Esophagus muscularis mucosa (tissue), 4 donors: ENCODE measurements at places on chromosomes 2 and 18. TPM values are rescaled to one million over a fixed set of nuclear protein-coding genes. Genes with fewer than 3 reads are reported as not detected.

Gene MAB21L4
- total RNA-seq = not detected

Gene GKN2
- not detected for total RNA-seq

Gene ALPI
- total RNA-seq = not detected

DNA sequence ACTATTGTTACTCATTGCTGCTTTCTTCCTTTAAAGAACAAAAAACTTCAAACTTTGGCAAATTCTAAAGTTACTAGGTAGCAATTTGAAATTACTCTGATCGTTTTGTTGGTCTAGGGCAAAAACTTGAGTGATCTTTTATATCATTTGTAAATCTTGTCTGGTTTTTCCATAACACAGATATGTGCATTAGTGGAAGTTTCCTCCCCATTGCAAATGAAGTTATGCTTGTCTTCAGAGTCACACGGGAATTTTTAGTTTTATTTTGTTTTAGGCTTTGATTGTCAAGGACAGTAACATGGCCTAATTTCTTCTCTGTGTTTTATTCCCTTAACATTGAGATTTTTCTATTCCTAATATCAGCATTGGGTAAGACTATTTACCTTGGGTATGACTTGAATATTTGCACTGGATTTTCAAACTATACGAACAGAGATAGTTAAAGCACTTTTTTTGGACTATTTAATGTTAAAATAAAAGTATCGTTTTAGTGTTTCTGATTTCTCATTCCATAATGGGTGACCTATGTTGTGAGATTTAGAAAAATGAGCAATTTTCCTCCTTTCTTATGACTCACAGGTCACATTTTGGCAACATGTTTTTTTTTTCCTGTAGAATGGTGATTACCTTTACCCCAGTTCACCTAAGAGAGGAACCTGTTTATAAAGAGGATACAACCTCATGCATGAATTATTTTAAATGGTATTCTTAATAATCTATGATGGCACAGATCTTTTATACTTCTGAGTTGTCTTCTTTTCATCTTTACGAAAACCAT lies 65.0 kb downstream of the BABAM2 start:
- H3K27ac ChIP-seq = peak overlapping the region; percentile 49
- no peak overlapping the region for H3K4me3 ChIP-seq
- H3K36me3 ChIP-seq = no peaks in the 10 kb centered on the region
- H3K4me1 ChIP-seq = peaks cover 47% of the 10 kb centered on the region
- no peaks in the 10 kb centered on the region for H3K27me3 ChIP-seq

Gene FBLN7
- 1.1 TPM for total RNA-seq

Gene PDE11A
- under 0.01 TPM for total RNA-seq

- H3K27me3 ChIP-seq = no peaks in the 10 kb centered on the region
- H3K36me3 ChIP-seq = no peaks in the 10 kb centered on the region
- H3K4me3 ChIP-seq = no peak overlapping the region
- no peaks in the 10 kb centered on the region for H3K4me1 ChIP-seq
- DNase-seq = no peak
Measured at GRCh38 chr2:128597121-128597762, 278.6 kb upstream of the HS6ST1 start.

DNA sequence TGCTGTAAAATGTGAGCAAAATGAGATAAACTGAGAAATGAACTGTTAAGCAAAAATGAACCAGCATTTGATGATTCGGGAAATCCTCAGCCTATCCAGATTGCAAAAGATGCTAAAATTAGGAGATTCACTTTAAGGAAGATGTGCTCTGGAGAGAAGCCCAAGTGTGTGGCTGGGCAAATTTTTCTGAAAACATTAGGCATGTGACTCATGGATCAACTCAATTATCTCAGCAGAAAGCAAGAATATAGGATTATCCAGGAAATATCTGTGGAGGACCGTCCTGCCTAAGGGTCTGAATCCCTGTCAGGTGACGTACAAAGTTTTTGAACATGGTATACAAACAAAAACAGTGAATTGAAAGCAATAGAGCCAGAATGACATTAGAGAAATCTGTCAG lies 1268.3 kb upstream of the TMEFF2 start:
- H3K36me3 ChIP-seq = no peaks in the 10 kb centered on the region
- no peaks in the 10 kb centered on the region for H3K4me1 ChIP-seq
- no peak for DNase-seq

Gene CCDC148
- 3.2 TPM for total RNA-seq

Gene ASB18
- total RNA-seq = not detected

GRCh38 chr2:205033431-205033830 lies 488.2 kb downstream of the PARD3B start:
- DNase-seq = no peak
- no peaks in the 10 kb centered on the region for H3K27me3 ChIP-seq
- no peak overlapping the region for H3K27ac ChIP-seq
- peaks cover 6% of the 10 kb centered on the region for H3K4me1 ChIP-seq
- H3K4me3 ChIP-seq = no peak overlapping the region

Gene AGXT
- total RNA-seq = not detected

DNA sequence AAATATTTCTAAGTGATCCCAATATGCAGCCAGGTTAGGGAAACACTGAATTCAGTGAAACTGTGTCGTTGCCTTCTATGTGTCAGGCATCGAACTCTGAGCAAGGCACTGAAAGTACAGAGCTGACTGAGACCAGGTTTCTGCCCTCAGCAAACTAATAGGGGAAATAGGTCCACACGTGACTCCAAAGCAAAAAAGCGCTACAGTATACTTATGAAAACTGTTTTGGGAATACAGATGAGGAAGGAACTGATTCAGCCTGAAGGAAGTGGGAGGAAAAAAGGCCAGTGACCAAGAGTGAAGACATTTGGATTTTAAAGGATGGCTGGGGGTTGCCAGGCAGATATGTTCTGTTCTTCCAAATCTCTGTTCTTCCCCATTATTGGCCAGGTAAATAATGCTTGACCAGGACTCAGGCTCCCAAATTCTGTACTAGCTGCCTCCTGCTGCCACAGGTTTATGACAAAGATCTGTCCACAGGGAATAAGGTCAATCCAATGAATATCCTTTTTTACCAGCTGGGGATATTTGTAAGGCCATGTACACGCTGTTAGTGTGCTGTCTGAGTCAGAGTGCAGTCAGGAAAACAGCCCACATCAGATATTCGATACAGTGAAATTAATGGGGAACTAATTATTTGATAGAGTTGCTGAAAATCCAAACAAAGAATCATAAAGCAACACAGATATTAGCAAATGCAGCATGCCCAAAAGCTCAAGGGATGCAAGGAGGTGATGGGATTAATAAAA lies 24.5 kb upstream of the INPP4A start:
- no peak overlapping the region for H3K4me3 ChIP-seq
- no peak for DNase-seq
- H3K36me3 ChIP-seq = no peaks in the 10 kb centered on the region
- no peak overlapping the region for H3K27ac ChIP-seq
- H3K4me1 ChIP-seq = no peaks in the 10 kb centered on the region

DNA sequence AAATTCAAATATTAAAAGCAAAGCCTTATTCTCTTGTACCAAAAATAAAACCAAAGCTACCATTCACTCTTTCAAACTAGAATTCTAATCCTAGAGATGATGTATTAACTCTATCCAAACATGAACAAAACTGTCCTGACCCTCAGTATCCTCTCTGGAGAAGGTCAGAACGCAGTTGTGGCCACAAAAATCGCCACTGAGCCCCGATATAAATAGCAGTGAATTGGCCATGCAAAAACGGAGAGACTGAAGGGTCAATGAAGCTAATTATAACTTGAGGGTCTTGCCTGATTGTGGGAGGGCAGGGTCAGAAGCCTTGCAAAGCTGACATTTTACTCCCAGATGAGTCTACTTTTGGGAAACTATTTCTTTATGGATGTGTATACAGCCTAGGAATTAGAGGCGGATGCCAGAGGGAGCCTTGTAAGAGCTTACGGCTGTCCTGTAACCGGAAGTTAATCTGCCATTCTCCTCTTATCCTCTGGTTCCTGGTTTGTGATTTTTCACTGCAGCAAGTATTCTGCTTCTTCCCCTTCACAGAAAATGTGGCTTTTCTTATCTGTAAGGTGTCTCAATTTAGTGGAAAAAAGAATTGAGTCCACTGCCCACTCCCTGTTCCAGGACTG lies 28.1 kb downstream of the CAVIN2 start:
- no peaks in the 10 kb centered on the region for H3K4me1 ChIP-seq
- no peak overlapping the region for H3K4me3 ChIP-seq
- no peak for DNase-seq
- no peaks in the 10 kb centered on the region for H3K27me3 ChIP-seq
- H3K36me3 ChIP-seq = no peaks in the 10 kb centered on the region

DNA sequence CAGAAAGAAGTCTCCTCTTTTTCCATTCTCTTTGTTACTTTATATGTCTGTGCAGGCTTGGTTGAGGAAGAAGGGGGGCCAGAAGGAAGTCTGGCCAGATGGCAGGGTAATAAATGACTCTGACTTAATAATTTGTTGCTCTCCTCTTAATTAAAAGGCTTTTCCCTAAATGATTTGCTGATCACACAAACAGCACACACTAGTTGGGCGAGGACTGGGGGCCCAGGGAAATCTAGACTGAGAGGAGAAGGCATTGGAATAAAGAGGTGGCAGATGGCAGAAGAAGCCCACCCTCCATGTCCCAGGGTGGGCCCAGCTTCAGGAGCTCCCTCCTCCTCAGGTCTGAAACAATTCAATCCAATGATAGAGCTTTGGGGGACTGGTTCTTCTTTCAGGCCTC lies 12.7 kb upstream of the SMARCAL1 start:
- no peak overlapping the region for H3K4me3 ChIP-seq
- H3K4me1 ChIP-seq = no peaks in the 10 kb centered on the region
- H3K27ac ChIP-seq = no peak overlapping the region
- no peaks in the 10 kb centered on the region for H3K36me3 ChIP-seq
- DNase-seq = no peak

DNA sequence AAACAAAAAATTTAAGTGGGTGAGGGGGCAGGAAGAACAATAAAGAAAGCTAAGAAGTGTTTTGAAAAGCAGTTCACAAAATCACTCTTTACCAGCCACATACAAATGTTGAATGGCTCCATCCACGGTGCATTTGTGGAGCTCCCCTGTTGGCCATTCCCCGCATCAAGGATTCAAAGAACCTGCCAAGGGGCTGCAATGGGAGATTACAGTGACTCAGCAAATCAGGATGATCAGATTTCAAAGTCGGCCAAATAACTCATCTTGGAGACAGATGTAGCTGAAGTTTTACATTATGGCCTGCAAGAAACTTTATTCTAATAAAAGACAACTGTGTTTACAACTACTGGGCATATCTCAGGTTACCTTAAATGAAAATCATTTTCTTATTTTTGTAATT lies 26.9 kb downstream of the COL4A3 start:
- peaks cover 7% of the 10 kb centered on the region for H3K4me1 ChIP-seq
- no peaks in the 10 kb centered on the region for H3K36me3 ChIP-seq
- H3K27me3 ChIP-seq = no peaks in the 10 kb centered on the region
- no peak for DNase-seq

DNA sequence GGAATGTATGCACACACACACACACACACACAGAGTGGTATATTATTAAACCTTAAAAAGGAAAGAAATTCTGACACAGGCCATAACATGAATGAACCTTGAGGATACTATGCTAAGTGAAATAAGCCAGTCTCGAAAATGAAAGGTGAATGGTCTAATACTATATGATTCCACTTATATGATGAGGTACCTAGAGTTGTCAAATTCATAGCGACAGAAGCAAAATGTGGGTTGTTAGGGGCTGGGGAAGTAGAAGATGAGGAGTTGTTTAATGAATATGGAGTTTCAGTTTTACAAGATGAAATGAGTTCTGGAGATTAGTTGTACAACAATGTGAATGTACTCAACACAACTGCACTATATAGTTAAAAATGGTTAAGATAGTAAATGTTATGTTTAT lies 118.1 kb downstream of the ABCA12 start:
- no peak overlapping the region for H3K4me3 ChIP-seq
- DNase-seq = no peak
- H3K27ac ChIP-seq = no peak overlapping the region
- H3K36me3 ChIP-seq = no peaks in the 10 kb centered on the region
- H3K27me3 ChIP-seq = no peaks in the 10 kb centered on the region

GRCh38 chr2:79792090-79792489 lies 279.2 kb downstream of the CTNNA2 start:
- H3K36me3 ChIP-seq = no peaks in the 10 kb centered on the region
- no peaks in the 10 kb centered on the region for H3K27me3 ChIP-seq
- no peaks in the 10 kb centered on the region for H3K4me1 ChIP-seq
- no peak overlapping the region for H3K27ac ChIP-seq
- no peak overlapping the region for H3K4me3 ChIP-seq

GRCh38 chr18:13545955-13546354 lies 180.4 kb downstream of the FAM210A start:
- no peak overlapping the region for H3K27ac ChIP-seq
- DNase-seq = no peak
- H3K27me3 ChIP-seq = no peaks in the 10 kb centered on the region

- no peak overlapping the region for H3K27ac ChIP-seq
- no peak for DNase-seq
- peaks cover 11% of the 10 kb centered on the region for H3K4me1 ChIP-seq
- no peaks in the 10 kb centered on the region for H3K27me3 ChIP-seq
- H3K4me3 ChIP-seq = no peak overlapping the region
- H3K36me3 ChIP-seq = peaks cover 45% of the 10 kb centered on the region
Measured at GRCh38 chr2:108454440-108454839, 5.4 kb downstream of the GCC2 start.

- peaks cover 11% of the 10 kb centered on the region for H3K36me3 ChIP-seq
- H3K27me3 ChIP-seq = no peaks in the 10 kb centered on the region
- DNase-seq = no peak
- H3K27ac ChIP-seq = no peak overlapping the region
- H3K4me1 ChIP-seq = no peaks in the 10 kb centered on the region
Measured at GRCh38 chr18:21636769-21637168, 24.7 kb downstream of the SNRPD1 start.

DNA sequence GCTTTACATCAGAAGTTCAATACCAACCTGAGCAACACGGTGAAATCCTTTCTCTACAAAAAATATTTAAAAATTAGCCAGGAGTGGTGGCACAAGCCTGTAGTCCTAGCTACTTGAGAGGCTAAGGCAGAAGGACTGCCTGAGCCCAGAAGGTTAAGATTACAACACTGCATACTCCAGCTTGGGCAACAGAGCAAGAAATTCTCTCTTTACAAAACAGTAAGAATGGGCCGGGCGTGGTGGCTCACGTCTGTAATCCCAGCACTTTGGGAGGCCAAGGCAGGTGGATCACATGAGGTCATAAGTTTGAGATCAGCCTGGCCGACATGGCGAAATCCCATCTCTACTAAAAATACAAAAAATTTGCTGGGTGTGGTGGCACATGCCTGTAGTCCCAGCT lies 113.2 kb downstream of the USP34 start:
- no peak for DNase-seq
- H3K4me3 ChIP-seq = no peak overlapping the region
- H3K27me3 ChIP-seq = no peaks in the 10 kb centered on the region

GRCh38 chr2:109067631-109068125 lies 61.3 kb upstream of the SH3RF3 start:
- H3K27ac ChIP-seq = no peak overlapping the region
- H3K4me3 ChIP-seq = no peak overlapping the region
- H3K27me3 ChIP-seq = no peaks in the 10 kb centered on the region
- DNase-seq = peak; percentile 45
- H3K36me3 ChIP-seq = no peaks in the 10 kb centered on the region

Gene MTHFD2
- total RNA-seq = 49.1 TPM

GRCh38 chr18:24754583-24755253 lies 294.3 kb downstream of the HRH4 start:
- H3K36me3 ChIP-seq = no peaks in the 10 kb centered on the region
- no peak for DNase-seq
- no peak overlapping the region for H3K27ac ChIP-seq
- H3K4me1 ChIP-seq = no peaks in the 10 kb centered on the region

Gene XDH
- not detected for total RNA-seq
